Activated CD4-positive, alpha-beta T cell treated with anti-CD3 and anti-CD28 coated beads, Interleukin-2, Interleukin-4, amounts not matched to agents 100 ng/mL and 50 ng/mL, durations not matched to agents 16 hours and 8 hours (primary cell): ENCODE measurements at places on chromosomes 4 and X.

DNA sequence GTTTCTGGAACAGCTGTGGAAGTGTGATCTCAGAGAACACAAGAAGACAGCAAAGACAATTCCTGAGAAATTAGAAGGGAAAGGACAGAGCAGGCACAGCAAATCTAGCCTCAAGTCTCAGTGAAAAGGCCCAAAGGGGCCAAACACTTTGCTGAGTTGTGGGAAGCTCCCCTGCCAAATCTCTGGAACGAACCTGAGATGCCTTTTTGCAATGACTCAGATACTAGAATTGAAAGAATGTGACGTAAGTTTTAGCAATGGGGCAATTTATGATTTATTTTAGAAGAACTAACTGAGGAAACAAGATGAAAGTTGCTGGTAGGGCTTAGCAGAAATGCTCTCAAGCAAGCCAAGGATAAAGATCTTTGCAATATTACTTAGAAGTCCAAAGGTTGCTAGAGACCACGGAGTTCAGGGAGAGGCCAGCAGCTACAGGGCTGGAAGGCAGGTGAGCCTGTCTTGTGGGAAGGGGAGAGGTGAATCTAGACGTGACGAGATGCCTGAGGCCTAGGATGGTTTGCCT lies 92.8 kb downstream of the AMELX start:
- no peak for DNase-seq

DNA sequence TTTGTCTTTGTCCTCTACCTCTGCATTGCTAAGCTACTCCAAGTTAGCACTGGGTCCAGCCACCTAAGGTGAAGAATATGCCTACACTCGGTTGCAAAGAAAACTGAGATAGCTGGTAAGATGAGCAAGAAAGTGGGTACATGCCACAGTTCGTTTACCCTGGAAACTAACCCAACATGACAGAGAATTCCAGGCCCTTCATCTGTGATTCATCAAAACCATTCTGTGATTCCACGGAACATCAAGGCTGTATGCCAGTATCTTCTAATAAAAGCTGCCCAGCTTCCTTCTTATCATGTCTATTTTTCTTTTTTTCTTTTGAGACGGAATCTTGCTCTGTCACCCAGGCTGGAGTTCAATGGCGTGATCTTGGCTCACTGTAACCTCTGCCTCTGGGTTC lies 58.7 kb upstream of the SPANXC start:
- DNase-seq: no peak

DNA sequence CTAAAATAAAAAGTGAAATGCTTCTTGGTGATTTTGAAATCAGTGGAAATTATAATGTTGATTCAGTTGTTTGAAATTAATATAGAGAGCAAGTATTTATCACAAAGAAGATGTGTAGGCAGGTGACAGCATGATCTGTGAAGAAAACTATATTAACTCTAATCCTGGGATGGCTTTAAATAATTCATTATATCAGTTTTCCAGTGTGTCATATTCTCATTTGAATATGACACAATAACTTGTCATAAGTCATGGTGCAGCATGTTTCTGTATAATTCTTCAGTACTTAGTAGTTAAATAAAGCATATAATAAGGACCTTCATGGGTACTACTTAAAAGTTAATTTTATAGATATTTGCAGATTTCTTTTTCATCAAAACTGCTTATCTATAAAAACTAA lies 573.6 kb downstream of the INPP4B start:
- DNase-seq: no peak

- DNase-seq: no peak
These were observed 22.8 kb upstream of the KIAA1210 start for GRCh38 chrX:119150163-119151050.

GRCh38 chr4:109037026-109037425 lies 265.4 kb downstream of the COL25A1 start:
- no peak for DNase-seq

DNA sequence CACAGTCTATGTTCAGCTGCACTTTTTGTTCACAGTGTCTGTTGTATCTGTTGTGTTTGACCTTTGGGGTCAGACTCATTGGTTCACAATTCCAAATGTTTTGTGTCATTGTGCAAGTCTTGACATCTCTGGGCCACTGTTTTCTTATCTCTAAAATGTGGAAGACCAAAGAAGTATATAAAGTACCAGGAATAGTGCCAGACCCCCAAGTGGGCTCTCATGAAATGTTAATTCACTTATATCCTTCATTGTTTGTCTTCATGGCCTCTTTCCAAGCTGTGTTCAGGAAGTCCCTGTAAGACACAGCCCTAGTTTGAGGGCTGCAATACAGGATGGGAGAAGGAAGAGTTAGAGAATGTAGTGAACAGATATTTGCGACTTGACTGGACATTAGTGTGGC lies 468.3 kb upstream of the BOD1L1 start:
- no peak for DNase-seq

DNA sequence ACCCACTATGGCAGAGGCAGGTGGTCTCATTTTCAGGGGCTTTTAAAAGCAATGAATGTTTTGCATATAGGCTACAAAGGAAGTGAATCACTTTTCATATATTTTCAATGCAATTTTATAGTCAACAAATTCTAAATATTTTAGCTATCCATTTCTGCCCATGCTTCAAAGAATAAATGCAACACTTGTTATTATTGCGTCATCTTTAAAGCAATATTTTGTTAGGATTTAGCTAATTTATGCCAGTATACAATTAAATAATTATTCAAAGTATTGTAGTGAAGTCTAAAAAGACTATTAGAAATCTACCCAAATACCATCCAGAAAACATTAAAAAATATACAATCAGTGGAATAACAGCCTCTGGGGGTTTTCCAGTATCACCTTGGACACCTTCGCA lies 509.1 kb upstream of the SPANXN1 start:
- DNase-seq: no peak

DNA sequence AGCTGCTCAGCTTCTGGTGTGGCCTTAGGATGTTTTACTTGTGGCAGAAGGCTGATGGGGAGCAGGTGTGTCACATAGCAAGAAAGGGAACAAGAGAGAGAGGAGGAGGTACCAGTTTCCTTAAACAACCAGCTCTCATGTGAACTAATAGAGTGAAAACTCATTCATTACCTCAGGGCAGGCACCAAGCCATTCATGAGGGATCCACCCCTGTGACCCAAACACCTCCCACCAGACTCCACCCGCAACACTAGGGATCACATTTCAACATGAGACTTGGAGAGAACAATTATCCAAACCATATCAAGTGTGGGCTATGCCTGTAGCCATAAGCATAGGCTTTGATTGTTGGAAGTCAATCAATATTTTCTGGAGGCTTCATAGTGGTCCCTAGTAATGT lies 56.0 kb downstream of the GSX2 start:
- no peak for DNase-seq

DNA sequence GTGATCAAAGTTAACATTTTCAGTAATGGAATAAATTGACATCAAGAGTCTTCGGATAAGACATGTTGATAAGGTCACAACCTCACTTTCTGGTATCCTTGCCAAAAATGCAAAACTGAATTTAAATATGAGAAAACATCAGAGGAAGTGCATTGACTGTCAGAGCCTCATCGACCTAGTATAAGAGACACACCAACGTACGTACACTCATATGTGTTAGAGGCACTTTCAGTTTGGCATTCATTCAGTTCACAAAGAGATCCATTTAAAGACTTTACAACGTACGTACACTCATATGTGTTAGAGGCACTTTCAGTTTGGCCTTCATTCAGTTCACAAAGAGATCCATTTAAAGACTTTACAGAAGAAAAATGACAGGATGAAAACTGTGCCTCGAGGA lies 280.3 kb downstream of the INPP4B start:
- peak; percentile 72 for DNase-seq

DNA sequence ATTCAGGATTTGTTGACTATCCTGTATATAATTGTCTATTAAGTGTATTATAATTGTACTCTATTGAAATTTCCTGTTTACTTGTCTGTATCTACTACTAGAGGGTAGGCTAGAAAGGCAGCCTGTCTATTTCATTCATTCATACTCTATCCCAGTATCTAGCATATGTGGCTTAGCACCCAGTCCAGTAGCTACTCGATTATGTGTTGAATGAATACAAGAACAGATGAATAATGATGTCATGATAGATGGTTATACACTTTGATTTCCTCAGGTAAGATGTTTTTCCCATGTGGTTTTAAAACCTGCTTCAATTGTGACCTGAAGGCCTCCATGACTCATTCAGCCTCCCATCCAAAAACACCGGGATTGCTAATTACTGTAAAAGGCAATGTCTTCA lies 68.0 kb downstream of the IL21 start:
- DNase-seq: no peak

- DNase-seq: no peak
These were observed 406.4 kb downstream of the PPARGC1A start for GRCh38 chr4:23483320-23483960.

GRCh38 chr4:158274636-158275035 lies 64.3 kb downstream of the TMEM144 start:
- DNase-seq: no peak

GRCh38 chr4:83221897-83222441 lies 62.6 kb downstream of the COQ2 start:
- DNase-seq: no peak

DNA sequence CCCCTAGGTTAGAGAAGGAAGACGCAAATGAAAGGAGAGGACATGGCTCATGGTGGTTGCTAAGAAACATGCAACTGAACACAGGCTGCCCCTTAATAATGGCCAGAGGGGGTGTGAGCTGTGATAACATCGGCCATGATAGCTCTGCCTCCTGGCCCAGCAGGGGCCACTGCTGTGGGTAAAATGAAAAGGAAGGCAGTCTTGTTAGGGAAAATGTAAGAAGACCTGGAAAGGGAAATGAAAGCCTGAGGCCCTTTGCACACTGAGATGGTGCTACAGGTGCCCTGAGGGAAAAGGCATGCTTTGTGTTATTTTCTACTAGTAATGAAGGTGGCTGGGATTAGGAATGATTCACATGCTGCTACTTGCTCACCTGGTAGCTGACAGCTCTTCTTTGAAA lies 123.6 kb upstream of the MID1 start:
- no peak for DNase-seq

GRCh38 chrX:11180571-11180970 lies 69.4 kb downstream of the HCCS start:
- DNase-seq: no peak

- no peak for DNase-seq
These were observed 70.1 kb downstream of the NBDY start for GRCh38 chrX:56798866-56799758.

DNA sequence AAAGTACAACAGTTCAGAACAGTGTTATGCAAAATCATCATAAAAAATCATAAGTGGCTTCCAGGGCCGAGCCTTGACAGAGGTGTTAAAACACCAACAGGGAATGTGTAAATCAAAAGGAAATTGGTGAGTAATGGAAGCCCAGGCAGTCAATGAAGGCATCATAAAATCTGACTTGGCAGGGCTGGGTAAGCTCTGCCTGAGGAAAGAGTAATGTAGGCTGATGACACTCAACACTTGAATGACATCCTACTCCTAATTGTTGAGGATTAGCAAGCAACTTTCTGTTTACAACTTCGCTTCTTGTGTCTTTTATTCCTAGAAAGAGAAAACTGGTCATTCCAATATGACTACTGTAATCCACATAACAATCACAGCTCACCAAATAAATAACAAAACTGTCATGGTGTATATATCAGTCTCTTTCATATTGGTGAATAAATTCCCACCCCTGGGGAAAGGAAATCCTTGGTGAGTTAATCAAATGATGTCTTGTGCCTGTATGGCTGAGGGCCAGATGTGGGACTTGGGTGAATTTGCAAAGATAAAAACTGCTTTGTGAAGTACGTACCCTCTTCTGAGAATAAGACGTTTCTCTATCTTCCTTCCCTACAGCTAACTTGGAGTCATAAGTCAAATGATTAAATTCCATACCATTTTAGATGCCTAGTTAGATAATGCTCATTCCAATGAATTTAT lies 196.8 kb downstream of the DCHS2 start:
- DNase-seq: no peak

GRCh38 chrX:133783274-133783673 lies 202.1 kb downstream of the GPC3 start:
- DNase-seq: no peak

GRCh38 chr4:101670370-101670769 lies 120.2 kb upstream of the BANK1 start:
- DNase-seq: no peak

- DNase-seq: no peak
These were observed 27.2 kb downstream of the EPGN start for GRCh38 chr4:74335341-74336021.

DNA sequence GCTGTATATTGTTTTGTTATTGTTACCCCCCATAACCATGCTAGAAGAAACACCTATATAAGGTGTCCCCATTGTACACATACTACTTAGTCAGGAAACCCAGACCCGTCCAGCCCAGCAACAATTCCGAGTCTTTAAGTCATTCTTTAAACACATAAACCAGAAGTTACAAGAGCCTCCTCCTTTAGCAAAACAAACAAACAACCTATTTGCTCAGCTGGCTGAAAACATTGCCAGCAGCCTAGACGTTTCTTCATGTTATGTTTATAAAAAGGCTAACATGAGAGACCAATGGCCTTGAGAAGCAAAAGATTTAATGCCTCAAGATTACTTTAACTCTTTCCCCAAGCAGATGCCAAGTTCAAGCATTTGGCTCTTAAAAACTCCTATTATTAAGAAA lies 1.4 kb downstream of the ACOX3 start:
- DNase-seq: no peak

DNA sequence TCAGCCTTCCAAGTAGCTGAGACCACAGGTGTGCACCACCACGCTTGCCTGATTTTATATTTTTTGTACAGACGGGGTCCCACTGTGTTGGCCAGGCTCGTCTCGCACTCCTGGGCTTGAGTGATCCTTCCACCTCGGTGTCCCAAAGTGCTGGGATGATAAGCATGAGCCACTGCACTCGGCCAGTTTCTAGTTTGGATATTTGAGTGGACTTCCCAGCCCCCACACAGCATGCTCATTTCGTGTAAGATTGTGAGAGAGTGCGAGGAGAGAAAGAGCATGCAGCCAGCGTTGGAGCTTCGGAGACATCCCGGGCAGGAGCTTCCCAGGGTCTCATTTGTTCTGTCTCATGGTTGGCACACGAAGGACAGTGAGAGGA lies 31.8 kb downstream of the ARSD start:
- no peak for DNase-seq

DNA sequence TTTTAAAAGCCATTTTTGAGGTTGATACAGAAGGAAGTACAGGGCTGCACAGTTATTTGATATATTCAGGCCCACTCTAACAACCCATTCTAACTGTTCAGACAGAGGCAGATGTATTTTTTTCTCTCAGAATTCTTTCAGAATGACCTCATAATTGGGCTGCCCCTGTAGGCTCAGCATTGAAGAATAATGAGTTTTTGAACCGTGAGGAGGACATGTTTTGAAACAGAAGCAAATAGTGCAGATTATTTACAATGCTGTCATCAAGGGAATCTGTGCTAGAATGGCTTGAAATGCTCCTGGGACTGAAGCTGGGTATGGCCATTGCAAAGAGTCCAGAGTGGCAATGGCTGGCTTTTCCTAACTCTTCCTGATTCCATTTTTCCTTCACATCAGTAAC lies 158.1 kb downstream of the SOX3 start:
- no peak for DNase-seq

- no peak for DNase-seq
These were observed 318.6 kb downstream of the OPHN1 start for GRCh38 chrX:68114573-68115129.

- no peak for DNase-seq
These were observed 71.3 kb downstream of the HTRA3 start for GRCh38 chr4:8340781-8341241.

GRCh38 chr4:52107336-52107735 lies 56.2 kb downstream of the SPATA18 start:
- DNase-seq: no peak
